ENCODE measurements at places on chromosomes 4 and X.

DNA sequence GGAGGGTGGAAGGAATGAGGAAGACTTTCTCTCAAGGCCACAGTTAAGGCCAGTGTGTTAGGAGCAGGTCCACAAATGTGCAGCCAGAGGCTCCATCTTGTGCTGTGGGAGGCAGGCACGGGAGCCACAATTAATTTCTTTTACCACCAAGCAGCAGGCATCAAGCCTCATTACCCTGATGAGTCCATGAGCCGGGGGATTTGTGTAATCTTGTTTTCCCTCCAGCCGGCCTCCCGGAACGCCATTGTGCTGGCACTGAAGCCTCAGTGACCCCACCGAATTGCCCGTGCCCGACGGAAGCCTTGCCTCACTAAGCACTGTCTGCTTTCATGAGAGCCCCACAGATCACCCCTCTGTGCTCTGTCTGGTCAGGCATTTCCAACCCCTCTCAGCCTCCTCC lies 154.7 kb upstream of the STX18 start:
- no peak for DNase-seq

GRCh38 chrX:13179100-13179499 lies 134.7 kb upstream of the FAM9C start:
- DNase-seq, result no peak

GRCh38 chr4:47031011-47031678 lies at the start of gene GABRB1:
GABRB1 (plus strand) TSS chr4:47031567.
- no peak for DNase-seq

- DNase-seq, result no peak
Observed at GRCh38 chr4:173370130-173370476, 651 bp upstream of the SAP30 start.

- DNase-seq, result no peak
Observed at GRCh38 chr4:60296386-60296785, 903.7 kb upstream of the ADGRL3 start.

GRCh38 chr4:122854447-122855352 lies 28.1 kb downstream of the FGF2 start:
- no peak for DNase-seq

DNA sequence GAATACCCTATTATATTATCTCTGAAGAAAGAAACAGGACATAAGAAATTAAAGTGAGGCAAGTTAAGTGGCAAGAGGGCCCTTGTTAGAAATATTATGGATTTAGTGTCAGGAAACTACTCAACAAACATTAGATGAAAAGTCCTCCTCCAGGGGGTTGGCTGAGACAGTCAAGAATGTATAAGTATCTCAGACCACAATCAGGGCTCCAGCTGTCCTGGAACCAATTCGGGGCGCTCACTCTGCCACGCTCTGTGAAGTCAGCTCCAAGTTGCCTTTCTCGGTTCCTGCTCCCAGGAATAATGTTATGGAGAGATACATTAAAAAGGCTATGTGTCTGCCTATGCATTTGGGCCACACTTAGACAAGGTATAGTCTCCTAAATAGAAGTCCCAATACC lies 73.3 kb downstream of the RASGEF1B start:
- DNase-seq, result no peak

DNA sequence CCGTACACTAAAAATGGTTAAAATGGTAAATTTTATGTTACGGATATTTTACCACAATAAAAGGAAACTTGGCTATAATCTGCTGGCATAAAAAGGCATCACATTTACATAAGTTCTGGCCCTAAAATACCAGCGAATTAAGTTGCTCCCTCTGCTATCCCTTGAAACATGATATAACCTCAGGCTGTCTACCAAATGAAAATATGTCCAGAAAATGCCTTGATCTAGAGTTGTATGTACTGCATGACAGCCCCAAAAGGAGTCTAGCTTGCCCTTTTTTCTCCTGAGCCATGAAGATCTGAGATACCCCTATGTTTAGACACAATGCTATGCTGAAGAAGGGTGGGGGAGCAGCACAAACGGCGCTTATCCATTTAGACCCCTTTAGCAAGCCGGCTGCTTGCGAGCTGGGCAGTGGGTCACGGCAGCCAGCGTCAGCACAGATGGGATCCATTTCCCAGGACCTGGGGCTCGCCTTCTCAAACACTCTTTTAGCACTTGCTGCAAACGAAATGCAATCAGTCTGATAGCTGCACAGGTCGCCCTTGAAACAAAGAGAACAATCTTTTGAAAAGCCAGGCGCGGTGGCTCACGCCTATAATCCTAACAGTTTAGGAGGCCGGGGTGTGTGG lies 77.0 kb downstream of the AFAP1 start:
- DNase-seq, result no peak

DNA sequence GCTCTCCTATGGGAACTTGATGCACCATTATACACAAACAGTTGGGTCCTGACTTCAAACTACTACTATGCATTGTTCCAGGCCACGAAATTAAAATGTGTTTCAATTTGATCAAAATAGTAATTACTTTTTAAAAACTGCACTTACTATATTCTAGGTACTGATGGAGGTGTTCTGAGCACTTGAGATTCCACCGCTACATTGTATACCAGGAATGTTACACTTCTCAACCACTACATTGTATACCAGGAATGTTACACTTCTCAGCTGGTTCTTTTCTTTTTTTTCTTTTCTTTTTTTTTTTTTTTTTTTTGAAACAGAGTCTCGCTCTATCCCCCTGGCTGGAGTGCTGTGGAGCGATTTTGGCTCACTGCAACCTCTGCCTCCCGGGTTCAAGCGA lies 77.9 kb downstream of the ELOVL6 start:
- DNase-seq, result no peak

DNA sequence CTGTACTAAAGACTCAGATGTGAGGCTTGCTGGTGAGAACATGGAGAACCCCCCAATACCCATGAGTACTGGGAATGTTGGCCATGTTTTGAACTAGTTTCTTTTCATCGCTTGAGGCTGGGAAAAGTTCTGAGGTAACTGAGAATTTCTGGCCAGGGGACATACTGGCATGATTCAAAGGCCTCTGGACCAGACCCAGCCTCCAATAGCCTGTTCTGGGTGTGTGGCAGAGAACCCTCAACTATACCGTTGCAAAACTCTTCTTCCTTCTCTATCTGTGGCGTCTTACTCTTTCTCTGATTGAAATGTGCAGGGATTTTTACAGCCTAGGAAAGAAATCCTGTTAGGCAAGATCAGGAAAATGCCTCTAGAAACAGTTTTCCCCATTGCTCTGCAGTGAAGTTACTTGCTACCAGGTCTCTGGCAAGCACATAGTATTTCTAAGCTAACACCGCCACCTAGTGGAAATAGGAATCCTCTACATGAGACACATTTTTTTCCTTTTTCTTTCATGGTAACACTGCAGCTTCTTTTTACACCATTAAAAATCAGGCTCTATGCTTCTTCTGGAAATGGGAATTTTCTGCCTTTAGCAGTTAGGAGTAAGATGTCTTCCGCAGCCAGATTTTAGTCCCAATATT lies 170.7 kb upstream of the ZCCHC13 start:
- no peak for DNase-seq

DNA sequence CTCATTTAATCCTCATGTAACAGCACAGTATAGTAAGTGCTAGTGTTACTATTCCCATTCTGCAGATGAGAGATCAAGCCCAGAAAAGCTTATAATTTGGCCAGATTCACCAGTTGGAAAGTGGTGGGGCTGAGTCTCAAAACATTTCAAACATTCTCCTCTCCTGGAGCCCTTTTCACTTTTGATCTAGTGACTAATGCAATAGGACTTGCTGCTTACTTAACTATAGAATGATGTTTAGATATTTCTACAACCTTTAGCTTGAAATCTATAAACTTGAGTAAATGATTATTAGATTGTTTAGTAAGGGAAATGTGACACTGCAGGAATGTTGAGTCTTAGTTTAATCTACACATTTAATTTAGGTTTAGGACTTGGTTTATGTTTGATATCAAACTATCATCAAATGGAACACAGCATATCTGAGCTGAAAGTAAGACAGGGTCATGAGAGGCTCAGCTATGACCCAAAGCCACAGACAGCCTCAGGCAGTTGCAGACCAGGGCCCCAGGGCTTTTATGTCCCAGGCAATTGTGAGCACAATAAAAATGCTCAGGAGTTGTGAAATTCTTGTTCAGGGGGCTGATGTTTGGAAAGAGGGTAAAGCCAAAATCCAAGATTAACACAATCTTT lies 199.5 kb upstream of the HS3ST1 start:
- DNase-seq, result no peak

DNA sequence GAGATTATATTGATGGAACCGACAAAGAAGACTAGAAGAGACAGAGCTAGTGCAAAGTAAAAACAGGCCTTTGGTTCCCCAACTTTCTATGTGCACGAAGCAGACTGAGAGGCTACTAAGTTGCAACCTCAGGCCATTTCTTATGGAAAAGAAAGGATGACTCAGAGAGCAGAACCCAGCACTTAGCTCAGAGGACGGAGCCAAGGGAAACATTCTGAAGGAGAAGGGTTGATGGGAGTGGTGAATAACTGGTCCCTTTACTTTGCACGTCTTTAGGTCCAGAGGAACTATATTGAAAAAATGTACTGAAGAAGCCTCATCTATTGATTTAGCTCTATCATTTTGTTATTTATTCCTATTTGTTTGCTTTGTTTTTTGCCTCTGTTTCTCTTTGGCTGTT lies 182.1 kb downstream of the CPE start:
- no peak for DNase-seq

DNA sequence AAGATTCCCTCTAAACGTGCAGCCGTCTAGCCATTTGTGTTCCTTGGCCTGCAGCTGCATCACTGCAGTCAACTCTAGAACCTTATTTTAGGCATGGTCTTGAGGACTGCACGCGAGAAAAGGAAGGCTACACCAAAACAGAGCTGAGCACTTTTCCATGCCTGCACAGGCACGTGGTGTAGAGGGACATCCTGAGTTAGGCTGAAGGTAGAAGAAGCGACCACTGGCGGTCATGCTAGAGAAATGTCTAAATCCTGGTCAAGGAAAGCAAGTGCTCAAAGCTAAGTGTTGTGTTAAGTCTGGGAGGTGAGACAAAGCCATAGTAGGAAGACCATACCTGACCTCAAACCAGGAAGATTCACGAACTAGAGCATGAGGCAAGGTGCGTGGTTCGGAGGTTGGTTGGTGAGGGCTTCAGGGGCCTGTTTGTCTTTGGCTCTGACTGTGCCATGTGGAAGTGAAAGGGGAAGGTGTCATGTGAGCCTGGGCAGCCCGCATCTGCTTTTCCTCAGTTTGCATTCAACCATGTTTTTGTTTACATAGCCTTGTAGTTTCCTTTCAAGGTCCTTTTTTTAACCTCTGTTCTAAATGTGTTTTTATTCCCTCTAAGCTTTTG lies 203.8 kb downstream of the AASDH start:
- DNase-seq, result no peak

DNA sequence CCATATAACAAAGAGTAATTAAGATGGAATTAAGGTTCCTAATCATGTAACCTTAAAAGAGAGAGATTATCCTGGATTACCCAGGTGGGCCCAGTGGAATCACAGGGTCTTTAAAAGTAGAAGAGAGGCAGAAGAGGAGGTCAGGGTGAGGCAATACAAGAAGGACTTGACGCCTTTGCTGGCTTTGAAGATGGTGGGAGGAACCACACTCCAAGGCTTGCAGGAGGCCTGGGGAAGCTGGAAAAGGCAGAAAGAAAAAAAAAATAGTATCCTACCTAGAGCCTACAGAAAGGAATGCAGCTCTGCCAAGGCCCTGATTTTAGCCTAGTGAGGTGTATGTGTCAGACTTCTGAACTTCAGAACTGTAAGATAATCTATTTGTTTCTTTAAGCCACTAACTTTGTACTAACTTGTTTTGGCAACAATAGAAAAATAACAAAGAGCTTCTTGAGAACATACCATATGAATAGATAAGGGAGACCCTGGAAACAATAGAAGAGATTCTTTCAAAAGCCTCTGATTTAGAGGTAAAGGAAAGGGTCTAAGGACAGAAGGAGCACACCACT lies 229.9 kb upstream of the TTC29 start:
- DNase-seq, result no peak

- DNase-seq, result no peak
Observed at GRCh38 chr4:110641218-110641617, 18.3 kb upstream of the PITX2 start.

- DNase-seq, result no peak
Observed at GRCh38 chrX:46244451-46244850, 300.8 kb downstream of the ZNF674 start.

DNA sequence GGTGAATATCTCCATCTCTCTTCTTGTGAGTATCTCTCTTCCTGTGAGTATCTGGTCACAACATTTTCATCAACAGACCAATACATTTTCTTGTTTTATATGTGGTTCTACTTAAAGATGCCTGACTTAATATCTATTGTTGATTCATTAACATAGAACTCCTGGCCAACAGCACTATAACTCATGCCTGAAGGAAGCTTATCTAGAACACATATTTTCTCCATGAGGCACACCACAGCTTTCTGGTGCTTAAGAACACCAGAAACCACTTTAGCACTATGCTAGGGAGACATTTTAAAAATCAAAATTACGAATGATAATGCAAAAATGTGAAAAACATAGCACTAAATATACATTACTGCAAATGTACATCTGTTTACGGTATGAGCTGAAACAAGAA lies 190.4 kb downstream of the GABRB1 start:
- DNase-seq, result no peak

DNA sequence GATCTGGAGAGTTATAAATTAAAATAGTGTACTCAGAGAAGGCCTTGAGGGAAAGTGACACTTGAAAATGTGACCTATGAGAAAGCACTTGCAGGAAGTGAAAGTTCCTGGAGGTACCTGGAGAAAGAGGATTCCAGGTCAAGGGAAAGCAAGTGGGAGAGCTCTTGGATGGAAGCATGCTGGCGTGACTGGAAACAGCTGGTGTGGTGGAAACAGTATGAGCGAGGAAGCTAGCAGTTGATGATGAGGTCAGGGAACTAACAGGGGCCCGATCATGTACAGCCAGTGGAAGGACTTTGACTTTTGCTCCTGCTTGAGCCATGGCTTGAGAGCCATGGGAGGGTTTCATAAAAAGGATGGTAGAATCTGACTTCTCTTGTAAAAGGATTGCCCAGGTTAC lies 9.5 kb upstream of the CLCN5 start:
- no peak for DNase-seq

- DNase-seq, result no peak
Observed at GRCh38 chrX:22536746-22537304, 264.1 kb downstream of the CBLL2 start.

GRCh38 chr4:26459756-26460530 lies 30.3 kb downstream of the CCKAR start:
- DNase-seq, result no peak

DNA sequence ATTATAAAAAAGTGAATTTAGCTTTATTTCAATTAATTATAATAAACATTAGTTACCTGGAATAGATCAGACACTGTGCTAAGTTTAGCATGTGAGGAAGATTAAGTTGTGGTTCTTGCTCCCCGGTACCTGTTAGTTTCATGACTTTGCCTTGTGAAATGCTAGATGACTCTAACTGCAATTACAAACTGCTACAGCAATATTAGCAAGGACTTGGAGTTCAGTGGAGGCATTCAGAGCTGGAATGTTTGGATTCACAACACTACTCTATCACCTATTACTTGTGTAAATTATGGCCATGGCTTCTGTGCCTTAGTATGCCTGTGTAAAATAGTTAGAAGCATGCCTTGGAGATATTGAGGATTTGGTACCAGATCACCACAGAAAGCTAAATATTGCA lies 21.4 kb upstream of the ANXA10 start:
- DNase-seq, result no peak

GRCh38 chr4:125316401-125316790 lies 1.6 kb downstream of the FAT4 start:
- no peak for DNase-seq

All from cortex of kidney (tissue), 1 donor.